Inflammatory macrophage treated with lipopolysaccharide for 1 hour (primary cell): ENCODE measurements at places on chromosomes 2 and 18.

GRCh38 chr2:27727257-27727656 is 44.3 kb upstream of the MRPL33 start:
- DNase-seq: peak; percentile 78

- no peak for DNase-seq
Observed at GRCh38 chr2:210633699-210634098, 77.3 kb downstream of the CPS1 start.

DNA sequence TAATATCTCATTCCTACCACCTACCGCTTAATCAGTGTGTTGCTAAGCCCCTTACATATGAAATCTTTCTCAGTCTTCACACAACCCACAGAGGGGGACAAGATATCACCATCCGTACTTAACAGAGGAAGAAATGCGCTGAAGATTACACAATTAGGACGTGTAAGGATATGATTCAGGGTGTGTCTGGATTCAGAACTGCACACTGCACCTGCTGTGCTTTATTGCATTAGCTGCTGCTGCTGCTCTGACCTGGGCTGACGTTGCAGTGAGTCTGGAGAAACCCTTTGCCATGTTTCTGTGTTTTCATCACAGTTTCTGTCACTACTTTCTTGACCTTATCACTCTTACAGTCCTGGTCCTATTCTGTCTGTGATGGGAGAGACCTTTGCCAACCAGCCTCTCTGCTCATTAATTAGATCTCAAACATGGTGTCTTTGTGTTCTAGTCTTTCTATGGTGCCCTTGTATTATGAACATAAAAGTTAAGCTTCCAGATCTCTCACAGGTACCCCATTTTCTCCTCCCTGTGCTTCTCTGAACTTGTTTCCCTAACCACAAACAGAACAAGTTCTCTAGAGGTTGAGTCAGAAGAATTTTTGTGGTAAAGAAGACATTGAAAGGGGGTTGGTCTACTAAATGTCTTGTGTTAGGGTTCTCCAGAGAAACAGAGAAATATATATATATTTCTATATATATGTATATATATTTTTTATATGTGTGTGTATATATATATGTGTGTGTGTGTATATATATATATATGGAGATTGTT is 92.9 kb upstream of the CYP1B1 start:
- no peak for DNase-seq

DNA sequence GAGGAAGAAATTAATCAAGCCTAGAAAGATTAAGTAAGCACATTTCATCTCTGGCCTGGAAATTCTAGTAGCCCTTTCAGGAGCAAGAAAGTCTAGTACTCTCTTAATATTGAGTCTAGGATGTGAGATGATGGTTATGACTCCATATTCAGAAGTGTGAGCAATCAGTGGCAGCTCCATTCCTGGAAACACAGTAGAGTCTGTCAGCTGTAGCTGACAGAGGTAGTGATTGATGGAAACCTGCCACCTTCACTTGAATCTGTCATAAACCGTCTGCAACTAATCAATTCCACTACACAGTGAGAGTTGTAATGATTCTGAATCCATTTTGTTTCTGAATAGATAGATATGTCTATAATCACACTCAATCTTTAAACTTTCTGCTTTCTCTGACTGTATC is 635.1 kb downstream of the IRS1 start:
- DNase-seq: no peak
